Amniotic stem cell (primary cell): ENCODE measurements at places on chromosomes 6 and 20.

DNA sequence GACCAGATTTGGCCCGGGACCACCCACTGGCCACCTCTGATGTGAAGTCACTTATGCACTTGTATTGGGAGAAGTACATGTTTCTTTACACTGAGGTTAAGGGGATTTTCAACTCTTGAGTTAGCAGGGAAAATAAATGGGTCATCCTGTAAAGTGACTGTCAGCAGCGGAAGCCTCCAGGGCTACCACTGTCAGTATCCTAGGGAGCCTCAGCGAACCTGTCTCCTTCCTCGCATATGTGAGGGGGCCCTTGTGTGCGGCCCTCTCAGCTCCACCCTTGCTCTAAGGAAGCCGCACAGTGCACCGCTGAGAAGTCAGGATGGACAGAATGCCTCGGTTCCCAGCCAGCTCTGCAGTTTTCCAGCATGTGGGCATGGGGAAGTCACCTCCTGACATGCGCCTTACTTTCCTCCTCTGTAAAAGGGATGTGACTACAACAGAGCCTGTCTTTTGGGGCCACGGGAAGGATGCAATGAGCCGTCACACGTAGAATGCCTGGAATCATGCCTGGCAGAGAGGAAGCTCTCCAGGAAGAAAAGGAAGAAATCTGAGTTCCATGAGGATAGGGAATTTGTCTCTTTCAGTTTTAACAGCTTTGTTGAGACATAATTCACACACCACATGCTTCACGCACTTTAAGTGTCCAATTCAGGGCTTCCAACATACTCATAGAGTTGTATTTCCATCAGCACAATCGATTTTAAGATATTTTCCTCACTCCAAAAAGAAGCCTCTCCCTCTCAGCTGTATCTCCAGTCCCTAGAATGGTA lies 115.4 kb downstream of the SYCP2 start:
- no peak for DNase-seq

GRCh38 chr6:19377722-19378121 lies 459.4 kb upstream of the ID4 start:
- no peak for DNase-seq

GRCh38 chr20:51541189-51542032 lies 1.1 kb downstream of the NFATC2 start:
- DNase-seq: no peak

DNA sequence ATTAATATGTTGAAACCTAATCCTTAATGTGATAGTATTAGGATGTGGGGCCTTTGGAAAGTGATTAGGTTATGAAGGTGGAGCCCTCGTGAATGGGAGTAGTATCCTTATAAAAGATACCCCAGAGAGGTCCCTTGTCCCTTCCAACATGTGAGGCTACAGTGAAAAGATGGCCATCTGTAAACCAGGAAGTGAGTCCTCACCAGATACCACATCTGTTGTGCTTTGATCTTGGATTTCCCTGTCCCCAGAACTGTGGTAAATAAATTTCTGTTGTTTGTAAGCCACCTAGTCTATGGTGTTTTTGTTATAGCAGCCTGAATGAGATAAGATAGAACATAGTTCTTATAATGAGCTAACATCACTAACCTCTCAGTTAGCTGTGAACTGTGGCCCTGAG lies 16.6 kb upstream of the CALHM6 start:
- DNase-seq: no peak

- no peak for DNase-seq
Observed at GRCh38 chr6:3473773-3474172, 16.9 kb upstream of the SLC22A23 start.

DNA sequence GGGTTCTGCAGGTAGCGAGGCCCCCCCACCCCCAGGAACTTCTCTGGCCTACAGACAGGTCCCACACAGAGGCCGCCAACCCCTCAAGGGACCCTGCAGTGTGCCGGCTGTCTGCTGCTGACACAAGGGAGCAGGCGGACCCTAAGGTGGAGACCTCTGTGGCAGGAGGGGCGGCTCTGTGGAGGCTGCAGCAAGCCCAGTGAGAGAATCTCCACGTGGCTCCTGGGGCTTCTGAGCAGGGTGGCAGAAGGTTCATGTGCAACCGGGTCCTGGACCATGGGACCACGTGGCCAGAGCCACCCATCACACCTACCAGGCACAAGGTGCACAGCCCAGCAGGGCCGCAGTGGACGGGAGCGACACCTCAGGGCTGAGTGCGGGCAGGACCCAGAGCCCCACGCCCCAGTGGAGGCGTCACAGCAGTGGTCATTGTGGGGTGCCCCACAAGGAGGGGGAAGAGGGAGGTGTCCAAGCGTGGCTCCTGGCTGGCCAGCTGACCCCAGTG lies 4.3 kb downstream of the ARFRP1 start:
- DNase-seq: no peak

DNA sequence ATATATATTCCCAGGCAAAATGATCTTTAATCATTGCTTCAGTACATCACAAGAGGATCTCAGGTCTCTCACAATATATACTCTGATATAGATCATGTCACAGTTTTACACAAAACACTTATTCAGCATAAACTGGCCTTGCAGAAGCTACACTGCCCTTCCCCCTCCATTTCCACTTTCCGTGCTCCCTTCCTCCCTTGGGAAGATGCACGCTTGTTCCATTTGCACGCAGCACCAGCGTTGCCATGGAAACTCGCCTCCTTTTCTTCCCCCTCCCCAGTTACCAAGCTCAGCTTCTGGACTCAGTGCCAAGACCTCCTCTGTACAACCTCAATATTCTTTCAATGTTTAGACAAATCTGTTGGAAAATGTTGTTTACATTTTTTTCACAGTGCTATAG lies 154.6 kb downstream of the RFPL4B start:
- no peak for DNase-seq

- no peak for DNase-seq
Observed at GRCh38 chr6:165469483-165469882, 160.1 kb upstream of the C6orf118 start.

- DNase-seq: no peak
Observed at GRCh38 chr6:155185544-155185943, 78.3 kb upstream of the CLDN20 start.

GRCh38 chr6:30554962-30555815 lies 1.1 kb downstream of the GNL1 start:
- DNase-seq: no peak

GRCh38 chr6:30329331-30329730 lies 2.6 kb downstream of the TRIM39 start:
- no peak for DNase-seq

GRCh38 chr20:49792006-49792405 lies 20.6 kb upstream of the SLC9A8 start:
- DNase-seq: no peak

DNA sequence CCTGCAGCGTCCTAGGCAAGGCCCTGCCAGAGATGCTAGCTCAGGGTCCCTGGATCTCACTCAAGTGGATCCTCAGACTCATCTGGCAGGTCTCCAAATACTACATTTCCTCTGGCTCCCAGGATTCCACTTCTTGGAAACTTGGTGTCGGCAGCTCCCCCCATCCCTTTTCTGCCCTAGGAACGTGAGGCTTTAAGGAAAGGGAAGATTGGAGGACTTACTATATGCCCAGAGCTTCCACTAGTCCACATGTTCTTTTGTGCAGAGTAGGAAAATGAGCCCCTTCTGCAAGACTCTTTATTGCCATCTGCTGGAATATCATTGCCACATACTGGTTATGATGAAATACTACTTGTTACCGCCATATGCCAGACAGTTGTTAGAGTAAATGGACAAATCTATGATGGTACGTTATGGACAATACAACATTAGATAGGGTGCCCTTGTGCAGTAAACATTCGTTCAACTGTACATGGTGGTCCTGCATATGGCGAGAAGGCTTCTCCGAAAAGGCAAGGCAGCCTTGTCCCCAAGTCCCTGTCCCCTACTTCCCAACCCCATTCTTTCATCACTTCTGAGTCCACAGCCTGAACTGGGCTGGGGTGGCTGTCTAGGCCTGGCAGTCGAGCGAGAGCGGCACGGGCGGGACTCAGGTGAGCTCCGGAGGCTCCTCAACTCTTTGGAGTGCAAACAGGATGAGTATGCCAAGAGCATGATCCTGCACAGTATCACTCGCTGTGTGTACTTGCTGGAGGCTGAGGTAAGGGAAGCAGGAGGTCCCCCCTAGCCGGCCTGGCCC lies 780 bp downstream of the ARMC12 start:
- peak; percentile 52 for DNase-seq

GRCh38 chr6:10449751-10450150 lies 34.9 kb upstream of the TFAP2A start:
- DNase-seq: no peak

DNA sequence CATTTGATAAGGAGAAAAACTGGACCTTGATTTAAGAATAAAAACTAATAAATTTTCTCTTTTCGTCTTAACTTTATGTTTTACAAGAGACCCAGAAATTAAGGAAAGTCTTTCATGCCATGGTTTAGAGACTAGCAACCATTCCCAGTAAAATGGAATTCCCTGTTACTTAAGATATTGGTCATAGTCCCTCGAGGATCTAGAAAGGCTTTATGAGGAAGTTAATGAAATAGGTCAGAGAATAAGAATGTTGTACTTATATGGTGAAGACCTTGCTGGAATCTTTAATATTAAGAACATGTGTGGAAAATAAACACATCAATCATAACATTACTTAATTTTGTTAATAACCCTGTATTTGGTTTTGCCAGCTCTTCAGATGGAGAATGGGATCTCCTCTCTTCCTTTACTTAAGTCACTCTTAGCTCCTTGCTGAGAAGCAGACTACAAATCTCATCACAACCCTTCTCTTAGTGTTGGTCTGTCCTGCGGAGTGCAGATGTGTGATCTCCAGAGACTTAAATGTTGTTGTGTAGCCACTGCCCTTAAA lies 382.9 kb downstream of the QKI start:
- no peak for DNase-seq

GRCh38 chr6:148577687-148578488 lies 168.9 kb upstream of the UST start:
- DNase-seq: peak; percentile 46

DNA sequence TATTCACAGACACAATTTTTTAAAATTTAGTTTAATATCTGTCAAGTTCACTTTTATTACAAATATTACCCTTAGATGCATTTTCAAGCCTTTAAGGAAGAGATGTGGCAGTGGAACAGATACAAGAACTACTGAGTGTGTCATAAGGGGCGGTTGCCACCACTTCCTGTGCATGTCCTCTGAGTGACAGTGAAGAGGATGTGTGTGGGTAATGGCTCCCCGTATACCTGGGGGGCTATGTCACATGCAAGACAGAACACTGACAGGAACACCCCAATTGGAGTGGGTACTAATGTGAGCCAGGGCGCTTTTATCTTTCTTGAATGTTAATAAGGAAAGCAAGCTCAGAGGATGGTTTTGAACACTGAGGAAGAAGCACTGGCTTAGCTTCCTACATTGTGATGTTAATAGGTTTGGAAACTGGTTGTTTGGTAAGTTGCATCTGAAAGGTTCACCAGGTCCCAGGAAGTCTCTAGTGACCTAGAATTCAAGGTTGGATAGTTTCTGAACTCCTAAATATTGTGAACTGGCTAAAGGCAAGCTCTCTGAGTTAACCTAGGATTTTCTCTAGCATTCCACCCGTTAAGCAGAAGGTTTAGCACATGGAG lies 83.4 kb upstream of the ASF1A start:
- no peak for DNase-seq

DNA sequence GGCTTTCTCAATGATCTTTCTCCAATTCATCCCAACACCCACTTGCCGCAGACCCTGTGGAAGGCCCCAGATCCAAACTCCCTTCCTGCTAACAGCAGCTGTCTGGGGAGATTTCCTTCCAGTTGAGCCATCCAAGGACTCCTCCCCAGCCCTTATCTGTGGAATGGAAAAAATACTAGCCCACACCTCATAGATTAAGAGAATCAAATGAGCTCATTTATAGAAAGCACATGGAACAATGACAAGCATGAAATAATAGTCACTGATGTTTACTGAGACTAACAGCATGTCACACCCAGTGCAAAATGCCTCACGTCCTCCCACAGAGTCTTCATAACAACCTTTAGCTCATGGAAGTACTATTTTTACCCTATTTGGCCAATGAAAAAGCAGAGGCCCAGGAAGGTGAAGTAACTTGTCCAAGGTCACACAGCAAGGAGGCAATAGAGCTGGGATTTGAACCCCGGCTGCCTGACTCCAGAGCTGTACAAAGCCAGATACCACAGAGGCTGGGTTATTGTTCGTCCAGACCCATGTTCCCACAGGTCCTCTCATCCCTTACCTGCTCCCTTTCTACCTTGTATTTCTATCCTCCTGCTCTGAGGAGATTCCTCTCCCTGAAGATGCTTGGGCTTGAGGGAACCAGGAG lies 23.4 kb upstream of the PTGIS start:
- DNase-seq: no peak

DNA sequence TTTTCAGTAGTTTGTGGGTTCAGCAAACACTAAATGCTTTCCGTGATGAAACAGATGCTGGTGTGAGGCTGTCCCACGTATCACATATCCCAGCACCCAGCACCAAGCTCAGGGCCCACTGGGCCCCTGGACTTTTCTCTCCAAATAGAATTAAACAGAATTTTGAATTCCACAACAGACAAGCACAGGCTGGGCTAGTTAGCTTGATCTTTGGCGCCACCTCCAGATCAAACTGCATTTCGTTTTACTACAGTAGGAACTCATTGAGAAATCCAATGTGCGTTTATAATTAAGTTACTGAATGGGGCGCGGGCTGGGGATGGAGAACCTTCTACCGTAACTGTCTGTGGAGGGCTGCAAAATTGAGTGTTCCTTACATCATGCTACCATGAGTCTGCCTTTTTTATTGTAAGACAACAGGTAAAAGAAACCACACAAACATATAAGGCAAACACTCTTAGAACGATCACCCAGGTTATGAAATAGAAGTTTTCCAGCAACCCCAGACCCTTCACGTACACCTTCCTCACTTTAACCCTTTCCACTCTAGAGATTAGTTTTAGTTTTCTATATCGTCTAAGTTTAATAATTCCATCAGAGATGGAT lies 107.8 kb downstream of the ZFP64 start:
- peak; percentile 28 for DNase-seq

DNA sequence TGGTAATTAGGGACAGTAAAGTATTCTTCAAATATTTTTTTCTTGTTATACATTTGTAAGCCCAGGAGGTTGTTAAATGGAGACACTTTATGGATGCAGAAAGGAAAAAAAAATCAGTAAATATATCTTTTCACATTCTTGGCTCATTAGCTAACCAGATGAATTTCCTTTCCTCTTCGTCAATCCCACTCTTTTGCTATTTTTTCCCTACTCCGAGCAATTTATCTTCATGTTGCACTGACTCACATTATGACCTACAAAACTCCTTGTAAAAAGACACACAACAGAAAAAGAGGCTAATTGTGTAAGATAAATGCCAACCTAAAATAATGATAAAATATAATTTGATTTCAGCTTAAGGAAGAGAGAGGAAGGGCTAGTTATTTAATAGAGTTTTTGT lies 472.9 kb upstream of the ZNF337 start:
- no peak for DNase-seq

- no peak for DNase-seq
Observed at GRCh38 chr6:52390361-52390727, 28.4 kb downstream of the PAQR8 start.
